Body of pancreas (tissue), 4 donors: ENCODE measurements at places on chromosomes 4 and X. TPM values are rescaled to one million over a fixed set of nuclear protein-coding genes. Genes with fewer than 3 reads are reported as not detected.
A peak's percentile ranks its signal among the peaks of the same experiment; 100 is the strongest.

DNA sequence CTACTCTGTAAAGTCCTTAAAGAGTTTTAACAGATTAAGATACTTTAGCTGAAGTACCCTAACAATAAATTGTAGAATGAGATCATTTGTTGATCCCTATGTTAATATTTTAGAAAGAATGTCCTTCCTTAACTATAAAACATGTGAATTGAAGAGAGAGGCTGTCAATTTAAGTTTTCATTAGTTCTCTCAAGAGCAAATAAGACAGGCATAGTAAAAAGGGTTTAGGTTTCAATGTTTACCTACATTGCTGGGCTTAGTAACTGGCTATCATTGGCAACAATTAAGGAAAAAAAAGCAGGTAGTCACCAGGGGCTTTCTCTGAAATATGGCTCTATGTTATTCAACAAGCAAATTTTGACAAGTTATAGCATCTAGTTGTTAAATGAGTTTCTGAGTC, 91.5 kb downstream of the ATRX start:
- no peak for DNase-seq
- H3K4me3 ChIP-seq: no peak overlapping the region
- no peaks in the 10 kb centered on the region for H3K27me3 ChIP-seq
- no peaks in the 10 kb centered on the region for H3K4me1 ChIP-seq
- H3K36me3 ChIP-seq: no peaks in the 10 kb centered on the region

- H3K27me3 ChIP-seq: no peaks in the 10 kb centered on the region
- peaks cover 13% of the 10 kb centered on the region for H3K4me1 ChIP-seq
- H3K4me3 ChIP-seq: no peak within 1 kb of the TSS
- no peak for DNase-seq
- no peaks in the 10 kb centered on the region for H3K36me3 ChIP-seq
- no peak within 1 kb of the TSS for H3K27ac ChIP-seq
Observed at GRCh38 chrX:6228720-6229119, at the start of gene NLGN4X. Gene NLGN4X (minus strand): TSS chrX:6228867. CDS start chrX:6151466, 77,401 bp downstream.

- no peaks in the 10 kb centered on the region for H3K4me1 ChIP-seq
- H3K36me3 ChIP-seq: no peaks in the 10 kb centered on the region
- H3K27me3 ChIP-seq: no peaks in the 10 kb centered on the region
- no peak for DNase-seq
- H3K4me3 ChIP-seq: no peak overlapping the region
- no peak overlapping the region for H3K27ac ChIP-seq
Observed at GRCh38 chr4:142281999-142282398, 564.1 kb downstream of the INPP4B start.

GRCh38 chrX:134803060-134803459, 144.8 kb upstream of the PLAC1 start:
- H3K27me3 ChIP-seq: no peaks in the 10 kb centered on the region
- no peak overlapping the region for H3K4me3 ChIP-seq
- H3K27ac ChIP-seq: no peak overlapping the region
- H3K36me3 ChIP-seq: no peaks in the 10 kb centered on the region
- no peak for DNase-seq

Gene ABCB7
- 38.6 TPM for total RNA-seq

Gene FAM47E
- total RNA-seq: 10.1 TPM

Gene ZFP42
- not detected for total RNA-seq

GRCh38 chr4:45409536-45409935, 683.2 kb upstream of the GNPDA2 start:
- no peaks in the 10 kb centered on the region for H3K27me3 ChIP-seq

DNA sequence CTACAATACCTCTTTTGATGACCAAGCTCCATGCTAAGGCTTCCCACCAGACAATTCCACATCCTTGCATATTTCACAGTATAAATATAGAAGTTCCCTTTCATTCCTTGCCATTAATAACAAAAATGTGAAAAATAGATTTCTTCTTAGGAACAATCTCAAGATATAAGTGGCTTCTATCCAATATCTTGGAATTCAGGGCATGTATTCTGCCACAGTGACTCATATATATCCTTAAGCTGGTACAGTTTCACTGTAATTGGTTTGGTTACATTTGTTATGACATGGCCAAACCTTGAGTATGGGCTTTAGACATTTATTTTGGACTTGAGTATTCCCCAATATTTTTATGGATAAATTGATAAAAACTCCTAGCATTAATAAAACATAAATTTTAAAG, 181.7 kb upstream of the DDX53 start:
- no peak for DNase-seq
- no peaks in the 10 kb centered on the region for H3K4me1 ChIP-seq
- H3K36me3 ChIP-seq: no peaks in the 10 kb centered on the region
- no peaks in the 10 kb centered on the region for H3K27me3 ChIP-seq
- H3K27ac ChIP-seq: no peak overlapping the region
- no peak overlapping the region for H3K4me3 ChIP-seq

GRCh38 chrX:107831071-107831730, 5.5 kb downstream of the MID2 start:
- H3K4me1 ChIP-seq: no peaks in the 10 kb centered on the region
- no peak overlapping the region for H3K4me3 ChIP-seq
- no peak overlapping the region for H3K27ac ChIP-seq
- H3K36me3 ChIP-seq: no peaks in the 10 kb centered on the region
- H3K27me3 ChIP-seq: no peaks in the 10 kb centered on the region

Gene MAGEB17
- total RNA-seq: 7.3 TPM

GRCh38 chr4:87219632-87220093, 755 bp downstream of the KLHL8 start:
- H3K36me3 ChIP-seq: no peaks in the 10 kb centered on the region
- no peaks in the 10 kb centered on the region for H3K27me3 ChIP-seq

- H3K36me3 ChIP-seq: no peaks in the 10 kb centered on the region
- no peak for DNase-seq
- peaks cover 29% of the 10 kb centered on the region for H3K4me1 ChIP-seq
Observed at GRCh38 chrX:46953597-46953996, 41.4 kb downstream of the JADE3 start.

Gene SERTM2
- not detected for total RNA-seq

- H3K27me3 ChIP-seq: no peaks in the 10 kb centered on the region
- H3K36me3 ChIP-seq: no peaks in the 10 kb centered on the region
- H3K4me3 ChIP-seq: no peak overlapping the region
- H3K4me1 ChIP-seq: peaks cover 22% of the 10 kb centered on the region
- no peak overlapping the region for H3K27ac ChIP-seq
Observed at GRCh38 chr4:185512516-185512915, 22.8 kb downstream of the PDLIM3 start.

DNA sequence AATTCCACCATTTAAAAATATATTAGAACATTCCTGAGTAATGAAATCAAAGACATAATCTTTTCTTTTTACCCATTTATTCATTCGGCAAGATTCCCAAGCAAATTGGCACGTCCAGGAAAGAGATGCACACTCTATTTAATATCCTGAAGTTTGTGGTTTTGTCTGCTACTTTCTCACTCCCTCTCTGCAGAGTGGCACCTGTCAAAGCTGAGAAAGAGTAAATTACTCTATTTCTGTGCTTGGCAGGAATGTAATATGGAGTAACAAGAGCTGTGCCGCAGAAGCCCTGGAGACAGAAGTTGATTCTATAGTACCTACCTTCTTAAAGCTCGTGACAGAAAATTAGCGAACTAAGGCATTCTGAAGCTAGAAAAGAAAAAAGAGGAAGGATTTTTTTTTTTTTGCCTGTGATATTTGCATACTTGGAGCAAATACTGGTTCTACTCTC, 5.5 kb downstream of the GSTCD start:
- no peak for DNase-seq
- H3K27ac ChIP-seq: peak overlapping the region; percentile 15
- H3K36me3 ChIP-seq: no peaks in the 10 kb centered on the region
- H3K4me1 ChIP-seq: peaks cover 13% of the 10 kb centered on the region
- no peaks in the 10 kb centered on the region for H3K27me3 ChIP-seq

Gene FRAS1
- total RNA-seq: 22.6 TPM

Gene SPATA4
- not detected for total RNA-seq

DNA sequence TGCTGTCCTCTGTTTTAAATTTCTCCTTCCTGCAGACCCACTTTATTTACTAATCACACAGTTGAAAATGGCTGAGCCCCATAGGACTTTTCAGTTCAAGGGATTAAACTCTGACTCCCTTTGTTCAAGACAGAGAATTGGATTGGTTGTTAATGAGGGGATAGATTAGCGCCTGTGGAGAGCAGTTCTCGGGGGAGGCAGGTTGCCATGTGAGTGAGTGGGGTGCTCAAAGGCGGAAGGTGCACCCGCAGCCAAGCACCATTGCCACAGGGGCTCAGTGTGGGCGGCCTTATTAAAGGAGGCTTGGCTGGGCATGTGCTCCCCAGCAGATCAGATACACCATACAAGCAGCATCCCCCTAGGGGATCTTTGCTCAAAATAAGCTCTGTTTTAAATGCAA, 7.9 kb upstream of the CBR4 start:
- H3K27me3 ChIP-seq: no peaks in the 10 kb centered on the region
- no peak overlapping the region for H3K27ac ChIP-seq
- H3K36me3 ChIP-seq: no peaks in the 10 kb centered on the region
- H3K4me3 ChIP-seq: no peak overlapping the region
- no peak for DNase-seq
- peaks cover 33% of the 10 kb centered on the region for H3K4me1 ChIP-seq

Gene ARHGAP4
- total RNA-seq: 8.6 TPM

Gene SPIN3
- total RNA-seq: 19.1 TPM

Gene EVC2
- 8.6 TPM for total RNA-seq

Gene MXRA5
- 1.6 TPM for total RNA-seq
